ENCODE measurements at places on chromosomes 4 and X.

DNA sequence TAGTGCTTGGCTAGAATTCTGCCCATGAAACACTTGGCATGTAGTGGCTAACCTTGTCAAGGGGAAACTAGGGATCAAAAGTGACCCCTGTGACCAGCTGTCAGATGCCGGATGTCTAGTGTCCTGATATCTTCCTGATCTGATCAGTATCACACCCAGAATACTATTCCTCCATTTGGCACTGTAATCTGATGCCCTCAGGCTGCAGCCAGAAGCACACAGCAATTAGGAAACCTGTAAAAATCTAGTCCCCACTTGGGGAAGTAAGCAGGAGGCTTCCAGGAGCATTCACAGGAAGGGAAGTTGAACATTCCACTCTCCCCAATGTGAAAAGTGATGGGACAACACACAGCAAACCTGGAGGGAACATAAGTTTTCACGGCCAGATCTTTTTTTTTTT, 125.1 kb downstream of the HS6ST2 start:
- DNase-seq: no peak

GRCh38 chrX:825991-826390, 195.4 kb downstream of the SHOX start:
- DNase-seq: no peak

GRCh38 chrX:149825424-149825823, 43.7 kb downstream of the MAGEA9 start:
- peak; percentile 47 for DNase-seq

- DNase-seq: no peak
These were observed 215.5 kb downstream of the PDGFC start for GRCh38 chr4:156756118-156756517.

GRCh38 chr4:68369142-68369805, 19.4 kb upstream of the YTHDC1 start:
- DNase-seq: no peak

DNA sequence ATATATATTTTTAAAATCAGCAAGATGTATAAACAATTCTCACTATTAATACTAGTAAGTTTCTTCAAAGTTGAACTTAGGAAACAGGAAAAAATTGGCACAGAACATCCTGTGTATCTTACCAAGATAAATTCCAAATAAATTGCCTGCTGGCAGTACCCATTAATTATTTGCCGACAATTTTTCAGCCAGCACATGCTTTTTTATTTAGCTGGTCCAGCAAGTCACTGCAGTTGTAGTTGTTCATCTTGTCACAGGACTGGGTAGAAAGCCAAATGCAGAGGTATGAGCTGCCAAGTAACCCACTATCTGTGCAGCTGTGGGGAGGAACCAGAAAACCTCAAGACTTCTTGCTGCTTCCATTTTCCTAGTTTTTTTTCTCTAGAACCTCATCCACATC, 113.4 kb downstream of the PACRGL start:
- no peak for DNase-seq

DNA sequence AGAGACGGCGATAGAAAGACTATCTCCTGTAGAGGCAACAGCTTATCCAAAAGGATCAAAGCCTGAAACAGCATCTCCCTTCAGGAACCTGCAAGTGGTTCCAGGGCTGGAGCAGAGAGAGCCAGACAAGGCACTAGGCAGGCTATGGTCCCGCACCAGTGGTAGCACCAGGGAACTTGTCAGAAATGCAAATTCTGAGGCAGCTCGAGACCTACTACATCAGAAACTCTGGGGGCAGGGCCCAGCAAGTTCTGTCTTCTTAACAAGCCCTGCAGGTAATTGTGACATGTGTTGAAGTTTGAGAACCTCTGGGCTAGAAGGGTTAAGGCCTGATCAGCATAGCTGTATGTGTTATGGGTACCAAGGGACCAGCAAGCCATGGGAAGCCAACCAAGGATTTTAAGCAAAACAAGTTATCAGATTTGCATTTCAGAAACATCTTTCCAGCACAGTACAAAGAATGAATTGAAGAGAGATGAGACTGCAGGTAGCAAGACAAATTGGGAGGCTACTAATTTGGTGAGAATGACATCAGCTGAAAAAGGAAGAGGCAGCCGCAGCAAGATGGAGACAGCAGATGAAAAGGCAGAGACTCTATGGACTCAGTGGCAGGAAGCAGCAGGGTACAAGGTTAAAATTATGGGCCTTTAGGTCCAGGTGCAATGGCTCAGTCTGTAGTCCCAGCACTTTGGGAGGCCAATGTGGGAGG, 139.7 kb downstream of the TSPAN5 start:
- DNase-seq: no peak

DNA sequence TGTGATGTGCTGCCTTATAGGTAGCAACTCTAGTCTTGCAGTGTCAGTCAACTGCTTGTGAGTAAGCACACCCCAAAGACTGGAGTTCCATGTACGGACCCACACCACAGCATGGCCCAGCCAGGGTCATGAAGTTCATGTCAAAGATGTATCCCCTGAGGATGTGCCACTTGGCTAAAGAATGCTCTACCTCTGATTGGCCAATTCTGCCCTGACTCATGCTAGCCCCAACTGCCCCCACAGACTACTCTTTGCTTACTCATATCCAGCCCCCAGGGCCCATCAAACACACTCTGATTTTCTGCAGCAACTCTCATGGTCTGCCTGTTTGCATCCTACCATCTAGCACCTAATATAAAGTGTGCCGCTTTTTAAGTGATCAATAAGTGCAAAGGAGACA, 62.5 kb downstream of the CHRDL1 start:
- no peak for DNase-seq

DNA sequence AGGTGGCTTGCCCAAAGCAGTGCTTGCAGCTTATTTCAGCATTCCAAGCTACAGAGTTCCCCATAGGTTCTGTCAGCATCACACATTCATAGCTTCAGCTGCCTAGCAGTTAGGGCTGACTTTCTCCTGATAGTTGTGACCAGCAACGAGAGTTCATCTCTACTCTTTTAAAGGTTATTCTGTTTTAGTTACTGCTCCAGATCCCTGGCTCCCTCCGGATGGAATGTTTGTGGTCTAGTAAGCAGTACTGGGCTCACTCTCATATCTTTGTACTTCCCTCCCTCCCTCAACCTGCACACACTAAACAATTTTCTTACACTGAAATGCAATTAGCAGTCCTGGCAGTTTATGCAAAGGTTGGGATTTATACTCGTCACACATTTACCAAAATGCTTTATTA, 43.9 kb downstream of the PTTG2 start:
- DNase-seq: no peak

- peak; percentile 49 for DNase-seq
These were observed 42.0 kb downstream of the MAP7D3 start for GRCh38 chrX:136209016-136209738.

GRCh38 chr4:55673424-55673823, 37.3 kb upstream of the NMU start:
- DNase-seq: no peak

DNA sequence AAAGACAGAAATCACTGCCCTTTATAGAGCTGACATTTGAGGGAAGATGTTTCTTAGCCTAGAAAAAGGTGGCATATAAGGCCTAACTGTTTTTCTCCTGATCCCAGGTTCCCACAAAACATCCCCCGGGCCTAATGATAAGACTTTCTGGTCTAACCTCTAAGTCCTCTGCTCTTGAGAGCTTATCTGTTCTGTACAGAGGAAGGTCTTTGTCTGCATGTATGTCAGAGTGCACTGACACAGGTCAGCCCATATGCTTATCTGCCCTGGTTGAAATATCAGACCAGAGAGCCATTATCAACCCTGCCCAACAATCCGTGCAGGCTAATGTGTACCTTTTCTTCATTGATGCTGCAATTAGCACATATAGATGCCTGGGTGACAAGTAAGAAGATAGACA, 76.2 kb downstream of the ARHGEF9 start:
- no peak for DNase-seq

- DNase-seq: peak; percentile 85
These were observed 58.6 kb upstream of the ZC4H2 start for GRCh38 chrX:65034668-65035445.

GRCh38 chr4:37320513-37321235, 76.1 kb downstream of the NWD2 start:
- DNase-seq: no peak

DNA sequence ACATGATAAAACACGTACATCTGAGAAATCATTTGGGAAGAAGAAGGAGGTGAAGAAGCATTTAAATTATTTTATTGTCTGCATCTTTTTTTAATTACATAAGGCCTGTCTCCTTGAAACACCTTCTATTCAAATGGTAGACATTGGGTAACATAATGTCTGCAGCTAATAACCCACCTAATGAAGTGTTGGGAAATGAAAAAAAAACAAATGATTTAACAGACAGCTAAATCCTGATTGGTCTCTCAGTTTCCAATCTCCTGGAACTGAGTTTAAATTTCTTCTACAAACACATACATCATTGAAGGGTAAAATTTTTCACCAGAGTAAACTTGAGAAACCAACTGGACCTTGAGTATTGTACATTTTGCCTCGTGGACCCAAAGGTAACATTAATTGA, at the start of gene AMTN:
TSS of gene AMTN (plus strand) at position 301 of the 400 bp plus-strand sequence. CDS start 209 bp downstream, outside the sequence.
- DNase-seq: no peak

GRCh38 chr4:31045151-31045550, 325.0 kb downstream of the PCDH7 start:
- DNase-seq: no peak

DNA sequence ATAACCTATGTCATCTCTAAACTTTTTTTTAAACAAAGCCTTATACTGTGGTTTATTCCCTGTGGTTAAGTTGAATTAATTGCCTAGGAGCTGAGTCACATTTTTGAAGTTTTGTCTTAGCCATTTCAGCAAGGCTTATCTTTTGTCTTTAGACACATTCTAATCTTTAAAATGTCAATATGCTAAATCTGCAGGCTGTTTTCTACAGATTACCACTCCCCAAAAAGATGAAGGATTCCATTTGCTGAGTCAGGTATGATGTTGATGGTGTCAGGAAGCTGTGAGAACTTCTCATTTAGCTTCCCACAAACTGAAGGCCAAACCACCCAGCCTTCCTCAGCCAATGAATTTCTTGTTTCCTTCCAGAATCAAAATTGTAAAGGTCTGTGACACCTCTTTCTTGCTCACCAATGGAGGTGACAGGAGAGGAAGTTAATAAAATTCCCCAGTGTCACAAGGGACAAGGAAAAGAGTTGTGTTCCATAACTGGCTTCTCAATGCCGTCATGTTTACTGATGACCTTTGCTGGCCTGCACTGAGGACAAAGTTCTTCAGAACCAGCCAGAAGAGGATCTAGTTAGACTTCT, 3.7 kb upstream of the CXCL6 start:
- DNase-seq: no peak

- DNase-seq: no peak
These were observed 28.1 kb upstream of the LNX1 start for GRCh38 chr4:53619431-53619830.

- DNase-seq: no peak
These were observed 286.5 kb downstream of the EPHA5 start for GRCh38 chr4:65383589-65384305.

DNA sequence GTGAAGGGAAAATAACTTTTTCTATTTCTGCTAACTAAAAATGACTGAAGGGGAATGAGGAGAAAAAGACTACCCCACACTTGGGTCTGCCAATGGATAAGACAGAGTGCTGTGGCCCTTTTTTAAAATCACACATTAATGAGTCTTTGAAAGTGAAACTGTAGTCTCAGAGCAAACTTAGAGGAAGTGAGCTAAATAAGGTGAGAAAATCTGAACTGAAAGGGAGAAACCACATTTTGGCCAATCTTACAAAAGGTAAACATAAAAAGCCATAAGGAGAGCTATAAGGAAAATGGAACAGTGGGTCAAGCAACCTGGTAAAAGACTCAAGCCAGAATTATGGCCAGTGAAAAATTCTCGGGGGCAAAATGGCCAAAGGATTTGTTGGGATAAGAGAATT, 755.1 kb upstream of the IGFBP7 start:
- DNase-seq: no peak

DNA sequence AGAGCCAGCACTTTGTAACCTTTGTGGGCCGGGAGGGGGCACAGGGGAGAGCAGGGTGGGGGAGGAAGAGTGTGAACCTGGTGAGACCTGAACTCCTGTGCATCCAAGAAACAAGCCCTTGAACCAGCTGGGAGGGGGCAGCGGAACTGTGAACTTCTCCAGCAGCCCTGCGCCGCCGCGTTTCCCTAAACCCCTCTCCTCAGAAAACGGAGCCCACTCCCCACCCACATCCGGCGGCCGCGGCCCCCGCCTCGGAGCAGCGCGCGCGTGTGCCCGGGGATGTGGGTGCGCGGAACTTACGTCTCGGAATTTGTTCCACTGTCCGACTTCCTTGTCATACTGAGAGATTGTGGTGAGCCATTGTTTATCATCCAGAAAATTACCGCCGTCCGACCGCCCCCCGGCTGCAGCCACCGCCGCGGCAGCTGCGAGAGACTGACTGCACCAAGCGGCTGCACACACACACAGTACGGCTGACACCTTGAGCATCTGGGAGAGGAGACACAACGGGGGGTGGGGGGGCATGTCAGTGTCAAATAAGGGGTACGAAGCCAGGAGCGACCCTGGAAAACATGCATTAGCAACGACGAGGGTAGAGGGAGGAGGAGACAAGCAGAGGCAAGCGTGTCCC, 494 bp downstream of the SPOCK3 start:
- DNase-seq: no peak

- DNase-seq: no peak
These were observed 113.0 kb upstream of the PRDX4 start for GRCh38 chrX:23554304-23554703.

- no peak for DNase-seq
These were observed 263.2 kb downstream of the DMD start for GRCh38 chrX:32948130-32948529.

DNA sequence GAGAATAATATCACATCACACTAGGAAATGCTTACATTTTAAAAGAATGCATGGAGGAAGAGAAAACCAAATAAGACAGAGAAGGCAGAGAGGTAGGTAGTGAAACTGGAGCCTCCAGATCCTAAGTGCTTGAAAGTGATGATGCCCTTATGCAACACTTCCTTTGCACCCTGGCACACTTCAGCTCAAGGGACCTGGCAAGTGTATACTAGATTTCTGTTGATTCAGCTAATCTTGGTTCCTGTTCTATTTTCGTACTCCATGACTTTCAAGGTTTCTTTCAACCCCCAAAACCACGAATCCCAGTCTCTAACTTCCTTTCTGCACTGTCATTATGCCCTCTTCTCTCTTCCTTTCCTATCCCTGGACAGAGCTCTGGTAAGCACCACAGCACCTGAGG, 36.9 kb upstream of the SH3KBP1 start:
- no peak for DNase-seq

DNA sequence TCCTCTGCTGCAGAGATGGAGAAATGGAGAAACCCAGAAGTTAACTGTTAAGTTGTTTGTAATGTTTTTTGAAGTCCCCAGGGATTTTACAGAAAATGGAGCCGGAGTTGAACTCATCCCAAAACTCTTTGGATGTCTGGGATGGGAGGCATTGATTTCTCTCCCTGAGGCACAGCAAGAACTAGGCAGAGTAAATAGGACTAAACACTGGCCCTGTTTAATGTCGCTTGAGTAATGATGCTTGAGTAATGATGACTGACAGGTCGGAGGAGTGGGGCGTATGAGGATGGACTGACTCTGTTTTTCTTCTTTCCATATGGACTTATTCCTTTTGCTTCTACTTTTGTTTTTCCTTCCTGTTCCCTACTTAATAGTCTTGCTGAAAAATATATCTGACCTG, 69.9 kb downstream of the ARHGAP10 start:
- DNase-seq: no peak

GRCh38 chr4:52949336-52949735, 87.2 kb downstream of the RASL11B start:
- DNase-seq: no peak

GRCh38 chr4:46389301-46389775, 590 bp downstream of the GABRA2 start:
- no peak for DNase-seq
